ENCODE measurements at places on chromosomes 16 and 17.

DNA sequence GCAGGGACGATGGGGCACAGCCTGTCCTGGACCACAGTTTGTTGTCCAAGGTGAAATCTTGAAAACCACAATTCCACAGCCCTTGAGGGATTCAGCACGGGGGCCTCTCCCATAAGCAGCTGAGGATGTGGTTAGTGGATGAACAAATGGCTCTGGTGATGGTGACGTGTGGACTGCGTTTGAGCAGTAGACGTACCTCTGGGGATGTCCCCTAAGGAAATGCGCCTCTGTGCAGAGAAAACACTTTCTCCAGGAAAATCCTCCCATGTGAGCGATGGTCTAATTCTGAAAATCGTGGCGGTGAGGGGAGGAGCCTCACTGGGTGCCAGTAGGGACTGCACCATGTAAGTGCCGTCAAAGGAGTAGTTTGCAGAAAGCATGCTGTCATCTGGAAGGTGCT is 2.7 kb upstream of the SEPTIN12 start:
- DNase-seq, result no peak

DNA sequence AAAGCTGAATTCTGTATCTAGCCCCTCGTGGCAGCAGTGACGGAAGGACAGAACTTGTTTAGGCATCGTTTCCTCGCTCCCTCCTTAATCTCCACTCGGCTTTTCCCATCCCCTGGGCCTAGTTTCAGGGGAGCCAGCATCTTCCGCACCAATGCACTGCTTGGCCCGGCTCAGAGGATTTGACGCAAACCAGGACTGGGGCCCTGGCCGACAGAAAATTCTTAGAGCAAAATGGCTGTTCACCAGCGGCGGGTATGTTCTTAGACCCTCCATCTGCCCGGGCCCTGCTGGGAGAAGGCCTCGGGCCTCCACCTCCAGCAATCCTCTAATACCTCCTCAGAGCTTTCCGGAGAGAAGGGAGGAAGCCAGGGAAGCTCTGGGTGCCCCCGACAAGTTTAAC is 54.6 kb downstream of the TBC1D16 start:
- DNase-seq, result no peak

DNA sequence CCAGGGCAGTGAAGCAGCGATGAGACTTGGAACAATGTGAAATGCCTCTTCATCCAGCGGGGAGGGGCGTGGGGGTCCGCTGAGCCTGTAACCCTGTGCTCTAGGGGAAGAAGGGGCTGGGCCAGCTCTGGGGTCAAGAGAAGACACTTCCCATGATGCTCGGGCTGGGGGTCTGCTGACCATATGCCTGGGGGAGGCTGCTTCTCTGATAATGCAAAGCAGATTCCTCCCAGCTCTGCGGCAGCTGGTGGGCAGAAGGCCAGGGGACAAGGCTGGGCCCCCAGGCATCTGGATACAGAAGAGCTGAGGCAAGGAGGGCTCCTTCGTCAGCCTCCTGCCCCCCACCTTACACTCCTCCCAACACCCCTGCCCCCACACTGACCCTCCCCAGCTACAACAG is 24.7 kb downstream of the NGFR start:
- DNase-seq, result no peak

GRCh38 chr17:37713028-37713431 is 31.8 kb downstream of the HNF1B start:
- DNase-seq, result no peak

DNA sequence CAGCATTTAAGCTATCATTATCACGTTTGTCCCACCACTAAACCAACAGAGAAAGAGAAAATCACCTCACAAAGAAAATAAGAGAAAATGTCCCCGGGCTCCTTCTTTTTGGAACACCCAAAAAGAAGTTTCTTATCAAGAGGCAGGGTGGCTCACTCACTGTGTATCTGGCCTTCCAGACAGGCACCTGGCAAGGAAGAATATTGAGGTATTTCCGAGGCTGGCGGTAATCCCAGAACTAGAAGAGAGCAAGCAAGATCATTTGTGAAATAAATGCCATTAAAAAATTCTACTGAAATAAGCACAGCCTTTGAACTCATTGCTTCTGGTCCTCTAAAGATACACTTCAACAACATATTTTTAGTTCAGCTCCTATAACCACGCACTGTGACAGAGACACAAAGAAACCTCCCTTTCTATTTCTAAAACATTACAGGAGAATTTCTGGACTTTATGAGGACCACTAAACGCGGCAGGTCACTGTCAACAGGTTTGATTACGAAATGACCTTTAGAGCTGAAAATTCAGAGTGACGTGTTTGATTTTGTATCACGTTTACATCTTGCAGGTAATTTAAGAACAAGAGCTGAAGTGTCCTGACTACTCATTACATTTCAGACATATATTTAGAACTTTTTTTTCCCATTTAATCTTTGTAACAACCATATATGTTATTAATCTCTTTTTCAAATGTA is 61.0 kb downstream of the WDR59 start:
- DNase-seq, result no peak

- peak; percentile 56 for DNase-seq
Observed at GRCh38 chr17:46212634-46213435, 19.6 kb upstream of the KANSL1 start.

DNA sequence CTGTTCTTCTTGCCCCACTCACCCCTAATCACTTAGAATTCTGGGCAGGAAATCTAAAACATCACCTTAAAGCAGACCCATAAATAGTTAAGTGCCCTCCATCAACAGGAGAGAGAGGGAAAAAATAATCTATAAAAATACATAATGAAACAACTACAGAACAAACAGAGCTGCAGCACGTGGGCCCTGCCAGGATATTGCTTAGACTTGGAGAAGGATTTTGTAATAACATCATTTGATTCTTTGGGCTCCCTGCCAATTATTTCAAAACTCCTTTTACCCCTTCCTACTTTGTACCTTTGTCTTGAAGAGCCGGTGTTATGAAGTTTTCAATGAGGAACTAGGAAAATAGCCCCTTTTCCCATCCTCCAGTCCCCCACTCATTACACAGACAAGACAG is 130.6 kb upstream of the TOX3 start:
- no peak for DNase-seq

DNA sequence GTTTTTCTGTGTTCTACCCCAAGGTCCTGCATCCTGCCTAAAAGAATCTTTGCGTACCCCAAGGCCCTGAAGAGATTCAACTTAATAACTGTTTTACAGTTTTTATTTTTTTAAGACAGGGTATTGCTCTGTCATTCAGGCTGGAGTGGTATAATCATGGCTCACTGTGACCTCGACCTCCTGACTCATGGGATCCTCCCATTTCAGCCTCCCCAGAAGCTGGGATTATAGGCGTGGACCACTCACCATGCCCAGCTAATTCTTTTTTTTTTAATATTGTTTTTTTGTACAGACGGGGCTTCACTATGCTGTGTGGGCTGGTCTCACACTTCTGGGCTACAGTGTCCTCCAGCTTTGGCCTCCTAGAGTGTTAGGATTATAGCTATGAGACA is 9.3 kb upstream of the FAAP100 start:
- DNase-seq, result no peak

GRCh38 chr16:85903559-85903958 is 4.6 kb downstream of the IRF8 start:
- no peak for DNase-seq

DNA sequence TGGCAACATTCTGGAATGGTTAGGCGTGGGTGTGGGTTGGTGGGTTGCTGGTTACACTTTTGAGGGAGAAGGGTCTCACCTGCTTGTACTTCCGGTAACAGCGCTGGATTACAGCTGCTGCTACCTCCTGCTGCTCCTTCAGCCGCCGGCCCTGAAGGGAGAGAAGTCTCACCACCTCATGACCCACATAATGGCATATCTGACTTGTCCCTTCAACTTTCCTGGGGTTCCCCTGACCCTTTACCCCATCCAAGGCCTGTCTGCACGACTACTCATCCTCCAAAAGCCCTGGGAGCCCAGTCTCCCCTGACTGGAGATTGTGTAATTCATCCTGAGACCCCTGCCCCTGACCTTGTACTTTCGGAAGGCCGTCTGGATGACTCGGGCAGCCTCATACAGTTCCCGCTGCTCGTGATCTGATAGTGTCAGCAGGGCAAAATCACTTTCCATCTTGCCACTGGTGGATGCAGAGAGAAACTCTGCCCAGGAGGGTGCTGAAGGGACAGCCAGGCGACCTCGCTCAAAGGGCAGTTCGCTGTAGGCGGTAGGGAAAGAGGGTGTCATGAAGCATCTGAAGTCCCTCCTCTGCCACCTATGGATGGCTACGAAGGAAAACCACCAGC is 2.0 kb upstream of the SPAG7 start:
- no peak for DNase-seq

- DNase-seq, result no peak
Observed at GRCh38 chr16:24667244-24667764, 62.1 kb upstream of the TNRC6A start.

GRCh38 chr17:15894258-15894657 is 50.7 kb upstream of the ADORA2B start:
- no peak for DNase-seq

- no peak for DNase-seq
Observed at GRCh38 chr17:75941442-75941819, 589 bp upstream of the FBF1 start.

- DNase-seq, result no peak
Observed at GRCh38 chr17:46013502-46014165, 14.6 kb downstream of the STH start.

DNA sequence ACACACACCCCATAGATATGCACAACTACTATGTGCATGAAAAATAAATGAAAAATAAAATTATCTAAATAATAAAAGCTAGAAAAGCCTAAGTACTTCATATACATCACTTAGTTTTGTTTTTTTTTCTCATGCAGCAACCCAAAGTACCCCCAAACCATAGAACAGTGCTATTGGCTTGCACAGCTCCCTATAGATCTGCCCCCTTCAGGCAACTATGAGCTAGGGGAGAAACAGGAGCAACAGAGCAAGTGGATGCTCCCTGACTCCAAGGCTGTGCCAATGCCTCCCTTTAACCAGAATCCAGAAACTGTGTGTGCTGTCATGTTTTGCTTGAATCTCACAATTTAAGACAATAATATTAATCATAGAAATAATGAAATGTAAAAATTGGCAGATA is 605.5 kb downstream of the TOX3 start:
- no peak for DNase-seq

GRCh38 chr16:81597079-81597658 is 152.6 kb downstream of the CMIP start:
- DNase-seq, result no peak
